Esophagus muscularis mucosa (tissue), 4 donors: ENCODE measurements at places on chromosomes 5 and 9. TPM values are rescaled to one million over a fixed set of nuclear protein-coding genes. Genes with fewer than 3 reads are reported as not detected.

DNA sequence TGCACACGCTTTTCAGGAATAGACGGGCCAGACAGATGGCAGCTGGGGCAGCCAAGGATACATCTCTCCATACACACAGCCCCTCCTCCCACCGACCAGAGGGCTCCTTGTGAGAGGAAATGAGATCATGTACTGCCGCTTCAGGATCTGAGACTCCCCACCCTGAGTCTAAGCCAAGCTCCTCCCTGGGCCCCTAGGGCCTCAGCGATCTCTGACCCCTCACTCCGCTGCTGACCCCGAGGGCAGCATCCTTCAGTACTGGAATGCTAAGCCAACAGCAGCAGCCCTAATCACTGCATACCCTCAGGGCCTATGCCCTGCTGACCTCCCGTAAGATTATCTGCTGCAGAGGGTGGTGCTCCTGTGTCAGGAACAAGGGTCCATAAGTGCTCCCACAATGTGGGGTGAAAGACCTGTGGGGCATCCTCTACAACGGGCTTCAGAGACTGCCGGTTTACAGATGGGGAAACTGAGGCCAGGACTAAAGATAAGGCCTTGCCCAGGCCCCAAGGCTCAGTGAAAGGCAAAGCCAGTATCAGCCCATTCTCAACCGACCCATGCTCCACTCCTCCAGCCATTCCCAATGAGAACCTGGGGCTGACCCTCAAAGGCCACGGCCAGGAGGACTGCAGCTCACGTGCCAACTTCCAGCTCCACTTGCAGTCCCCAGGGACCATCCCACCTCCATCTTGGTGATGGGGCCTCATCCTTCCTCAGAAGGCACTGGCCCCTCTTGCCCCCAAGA, 37.5 kb downstream of the BICD2 start:
- DNase-seq, result no peak

Gene AK8
- total RNA-seq, result 0.42 TPM

- DNase-seq, result no peak
Measured at GRCh38 chr5:162301356-162301755, 233.8 kb downstream of the GABRG2 start.

Gene CD14
- total RNA-seq, result 69.1 TPM

DNA sequence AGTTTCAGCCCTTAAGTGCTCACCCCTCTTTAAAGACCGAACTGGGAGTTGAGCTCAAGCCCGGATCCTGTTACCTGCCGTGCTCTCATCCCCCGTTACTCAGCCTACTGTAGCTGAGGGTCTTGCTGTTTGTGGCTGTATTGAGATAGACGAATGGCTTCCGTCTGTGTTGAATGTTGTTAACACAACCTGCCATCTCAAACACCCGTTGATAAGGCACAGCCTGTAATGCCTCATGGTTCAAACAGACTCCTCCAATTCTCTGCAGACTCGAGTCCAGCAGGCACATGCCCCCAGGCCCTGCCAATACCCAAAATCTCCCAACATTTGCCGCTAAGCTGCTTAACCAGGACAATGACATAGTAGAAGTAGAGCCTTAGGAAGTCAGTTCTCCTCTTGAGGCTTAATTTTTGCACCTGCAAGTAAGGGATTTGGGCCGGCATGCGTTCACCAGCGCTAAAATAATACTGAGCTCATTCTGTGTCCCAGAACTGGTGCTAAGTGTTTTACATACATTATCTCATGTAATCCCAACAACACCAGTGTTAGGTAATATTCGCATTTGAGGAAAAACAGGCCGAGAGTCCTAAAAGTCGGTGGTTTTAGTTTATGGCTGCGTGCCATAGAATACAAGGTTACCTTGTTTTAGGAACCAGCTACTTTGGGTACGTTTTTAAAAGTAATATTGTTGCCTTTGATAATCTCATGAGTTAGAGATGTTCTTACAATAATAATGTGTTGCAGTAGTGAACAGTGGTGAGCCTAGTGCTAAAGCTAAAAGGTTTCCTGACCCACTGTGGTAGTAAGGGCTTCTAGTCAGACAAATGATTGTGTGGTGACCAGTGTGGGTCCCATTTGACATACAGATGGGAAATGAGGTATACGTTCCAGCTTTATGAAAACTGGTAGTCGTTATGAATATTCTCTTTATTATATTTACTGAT, 1.5 kb upstream of the RFX3 start:
- DNase-seq, result no peak

- no peak for DNase-seq
Measured at GRCh38 chr5:169980418-169981053, at the start of gene INSYN2B. Gene INSYN2B, minus strand, starts transcription at chr5:169980495. Its CDS starts 96,597 bp downstream, at chr5:169883898.

- no peak for DNase-seq
Measured at GRCh38 chr5:163305655-163306054, 131.7 kb upstream of the CCNG1 start.

Gene PDE8B
- 0.86 TPM for total RNA-seq

- DNase-seq, result no peak
Measured at GRCh38 chr5:65229841-65230240, 251.9 kb downstream of the ADAMTS6 start.

GRCh38 chr9:126690431-126691051, 76.8 kb downstream of the LMX1B start:
- DNase-seq, result no peak

DNA sequence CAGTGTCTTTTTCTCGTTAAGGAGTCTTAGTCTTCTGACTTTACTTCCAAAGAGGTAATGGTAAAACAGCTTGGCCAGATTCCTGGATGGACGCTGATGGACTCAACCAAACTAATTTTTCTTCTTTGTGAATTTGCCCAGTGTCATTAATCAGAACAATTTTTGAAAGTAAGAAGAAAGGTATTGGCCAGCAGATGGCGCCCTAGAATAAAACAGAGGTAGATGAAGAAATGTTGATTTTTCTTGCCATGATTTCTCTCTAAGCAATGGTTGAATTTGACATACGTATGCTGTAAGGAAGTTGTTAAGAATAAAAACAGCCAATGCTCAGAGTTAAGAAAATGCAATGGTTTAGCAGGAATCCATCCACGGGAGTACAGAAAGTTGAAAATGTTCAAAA, 500.0 kb downstream of the DIRAS2 start:
- no peak for DNase-seq

GRCh38 chr5:169860585-169860984, 119.7 kb downstream of the INSYN2B start:
- no peak for DNase-seq

Gene TMCO6
- 41.4 TPM for total RNA-seq

DNA sequence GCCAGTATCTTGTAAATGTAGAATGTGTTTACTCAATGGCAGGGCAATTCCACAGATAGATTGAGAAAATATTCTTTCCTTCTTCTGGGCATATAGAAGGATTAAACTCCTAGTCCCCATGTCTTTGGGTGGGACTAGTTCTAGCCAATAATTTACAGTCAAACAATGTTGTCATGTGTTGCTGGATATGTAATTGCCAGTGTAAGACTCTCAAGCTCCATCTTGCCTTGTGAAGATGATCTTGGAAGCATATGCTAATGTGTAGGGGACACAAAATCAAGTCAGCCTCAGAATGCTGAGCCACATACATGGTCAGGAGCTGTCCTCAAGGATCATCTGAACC, 386.9 kb downstream of the CETN3 start:
- DNase-seq, result no peak

GRCh38 chr9:84862810-84863287, 193.3 kb downstream of the NTRK2 start:
- DNase-seq, result no peak

GRCh38 chr5:40165789-40166728, 513.7 kb upstream of the PTGER4 start:
- DNase-seq, result no peak

DNA sequence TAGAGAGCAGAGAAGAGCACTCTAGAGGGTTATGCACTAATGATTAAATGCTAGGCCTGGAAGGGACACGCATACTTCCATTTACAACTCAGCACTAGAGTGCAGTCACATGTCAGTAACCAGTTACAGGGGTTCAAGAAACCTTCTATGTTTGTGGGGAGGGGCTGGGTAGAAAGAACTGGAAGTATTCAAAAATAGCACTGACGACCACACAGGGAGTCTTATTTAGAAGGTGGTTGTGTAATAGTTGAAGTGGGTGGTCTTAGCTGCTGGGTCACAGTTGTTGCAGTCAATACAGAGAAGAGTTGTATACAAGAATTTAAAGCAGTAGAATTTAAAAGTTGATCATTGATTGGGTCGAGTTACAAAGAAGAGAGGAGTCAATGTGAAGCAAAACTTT, 15.4 kb downstream of the AOPEP start:
- no peak for DNase-seq

Gene BTNL8
- total RNA-seq, result 0.34 TPM

Gene FCN1
- total RNA-seq, result 1.7 TPM

DNA sequence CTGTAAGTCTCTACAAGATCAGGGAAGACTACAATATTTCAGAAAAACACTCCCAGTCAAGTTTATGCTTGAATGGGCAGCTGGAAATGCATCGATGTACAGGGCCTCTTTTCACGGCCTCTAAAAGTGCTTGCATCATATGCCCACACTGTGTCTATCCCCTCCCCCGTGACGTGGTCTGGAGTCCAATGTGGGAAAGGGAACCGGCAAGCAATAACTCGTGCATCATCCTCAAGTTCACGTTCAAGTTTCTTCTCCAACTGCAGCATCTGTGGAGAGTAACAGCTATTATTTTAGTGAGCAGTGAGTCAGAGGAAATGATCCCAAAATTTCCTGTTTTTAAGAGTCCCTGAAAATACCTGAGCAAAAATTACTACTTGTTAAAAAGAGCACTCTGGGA, 22.3 kb downstream of the ATPSCKMT start:
- DNase-seq, result no peak

- no peak for DNase-seq
Measured at GRCh38 chr5:36531401-36531800, 75.0 kb upstream of the SLC1A3 start.

GRCh38 chr5:135127439-135128240, 93.6 kb upstream of the PITX1 start:
- DNase-seq, result no peak

GRCh38 chr5:96657068-96657467, 5.1 kb upstream of the CAST start:
- no peak for DNase-seq

DNA sequence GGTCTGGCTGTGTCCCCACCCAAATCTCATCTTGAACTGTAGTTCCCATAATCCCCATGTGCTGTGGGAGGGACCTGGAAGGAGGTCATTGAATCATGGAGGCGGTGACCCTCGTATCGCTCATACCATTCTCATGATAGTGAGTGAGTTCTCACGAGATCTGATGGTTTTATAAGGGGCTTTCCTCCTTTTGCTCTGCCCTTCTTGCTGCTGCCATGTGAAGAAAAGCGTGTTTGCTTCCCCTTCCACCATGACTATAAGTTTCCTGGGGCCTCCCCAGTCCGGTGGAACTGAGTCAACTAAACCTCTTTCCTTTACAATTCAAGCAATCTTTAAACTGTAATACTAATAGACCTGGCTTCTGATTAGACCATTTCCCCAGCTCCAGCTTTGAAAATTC, 92.2 kb upstream of the SARDH start:
- DNase-seq, result no peak

DNA sequence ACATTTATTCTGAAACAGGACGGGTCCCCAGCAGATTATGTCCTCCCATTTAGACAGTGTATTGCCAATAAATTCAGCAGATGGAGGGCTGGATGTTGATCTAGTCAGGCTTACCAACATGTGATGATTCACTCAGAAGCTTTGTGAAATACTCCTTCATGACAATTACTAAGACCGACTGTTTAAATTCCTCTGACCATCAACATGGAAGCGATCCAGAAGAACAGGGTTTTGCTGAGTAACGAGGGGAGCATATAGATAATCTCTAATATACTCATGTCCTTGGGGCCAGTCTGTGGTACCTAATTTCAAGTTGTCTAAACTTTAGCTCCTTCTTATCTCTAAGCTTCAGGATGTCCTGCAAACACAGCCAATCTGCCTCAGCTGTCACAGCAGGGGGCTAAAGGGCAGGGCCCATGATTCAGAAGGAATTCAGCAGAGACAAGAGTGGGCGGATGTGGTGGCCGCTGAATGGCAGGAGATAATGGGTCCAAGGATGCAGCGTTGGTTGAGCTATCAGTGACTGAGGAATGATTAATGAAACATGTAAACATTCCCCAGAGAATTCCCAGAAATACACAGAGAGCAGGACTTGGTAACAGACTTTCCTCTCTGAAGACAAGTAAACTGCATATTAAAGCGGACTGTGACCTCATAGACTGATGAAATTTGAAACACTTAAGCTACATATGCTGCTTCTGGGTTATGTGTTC, 109.4 kb downstream of the ANKRD55 start:
- no peak for DNase-seq

DNA sequence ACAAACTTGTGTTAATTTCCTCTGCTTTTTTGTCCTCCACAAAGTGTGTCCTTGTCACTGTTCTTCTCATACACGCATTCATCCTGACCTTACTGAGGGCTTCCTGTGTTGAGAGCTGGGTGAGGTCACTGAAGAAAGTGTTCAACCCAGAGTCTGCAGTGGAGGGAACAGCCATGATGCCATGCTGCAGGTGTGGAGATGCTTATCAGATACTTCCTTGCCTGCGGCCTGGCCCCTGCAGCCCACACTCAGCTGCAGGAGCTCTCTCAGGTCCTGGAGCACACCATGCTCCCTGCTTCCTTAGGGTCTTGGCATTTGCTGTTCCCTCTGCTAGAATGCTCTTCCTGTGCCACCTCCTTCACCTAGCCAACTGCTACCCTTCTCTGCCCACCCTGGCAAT, 108.1 kb upstream of the SPRY4 start:
- DNase-seq, result no peak

- no peak for DNase-seq
Measured at GRCh38 chr5:140393738-140394137, 7.9 kb upstream of the ANKHD1 start.

GRCh38 chr5:174235221-174236011, 189.9 kb downstream of the NSG2 start:
- DNase-seq, result no peak

Gene SURF2
- total RNA-seq, result 16.1 TPM
